Urothelium cell line (cell line): ENCODE measurements at places on chromosomes 5 and 9.
A peak's percentile ranks its signal among the peaks of the same experiment; 100 is the strongest.

DNA sequence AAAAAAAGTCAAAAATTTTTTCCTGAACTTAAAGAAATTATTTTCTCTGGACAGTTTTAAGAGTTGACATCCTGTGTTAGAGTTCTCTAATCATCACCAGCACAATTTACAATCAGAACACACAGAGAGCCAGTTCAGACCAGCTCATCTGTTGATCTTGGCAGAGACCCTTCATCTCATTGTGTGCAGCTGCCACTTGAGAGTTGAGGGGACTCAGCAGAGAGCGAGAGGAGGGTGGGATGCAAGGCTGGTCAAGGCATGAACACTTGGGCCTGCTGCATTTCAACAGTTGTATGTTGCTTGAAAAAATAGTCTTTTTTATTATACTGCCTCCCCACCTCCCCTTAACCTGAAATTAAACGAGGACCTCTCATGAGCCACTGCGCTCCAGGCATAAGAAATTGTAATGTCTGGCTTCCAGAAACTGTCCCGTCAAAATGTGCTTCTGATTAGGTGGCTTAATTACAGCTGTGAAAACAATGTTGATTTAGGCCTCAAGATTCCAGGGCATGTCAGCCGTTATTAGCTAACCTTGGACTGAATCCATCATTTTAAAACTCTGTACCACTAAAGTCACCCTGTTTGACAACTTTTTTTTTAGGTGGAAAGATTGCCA is 383.6 kb downstream of the CCDC171 start:
- no peak for DNase-seq

GRCh38 chr5:159593518-159594073 is 263.3 kb upstream of the IL12B start:
- no peak for DNase-seq

GRCh38 chr9:131627648-131628458 is 82.5 kb downstream of the PRRT1B start:
- DNase-seq: no peak

- DNase-seq: no peak
Measured at GRCh38 chr9:2208991-2209390, 193.8 kb downstream of the SMARCA2 start.

DNA sequence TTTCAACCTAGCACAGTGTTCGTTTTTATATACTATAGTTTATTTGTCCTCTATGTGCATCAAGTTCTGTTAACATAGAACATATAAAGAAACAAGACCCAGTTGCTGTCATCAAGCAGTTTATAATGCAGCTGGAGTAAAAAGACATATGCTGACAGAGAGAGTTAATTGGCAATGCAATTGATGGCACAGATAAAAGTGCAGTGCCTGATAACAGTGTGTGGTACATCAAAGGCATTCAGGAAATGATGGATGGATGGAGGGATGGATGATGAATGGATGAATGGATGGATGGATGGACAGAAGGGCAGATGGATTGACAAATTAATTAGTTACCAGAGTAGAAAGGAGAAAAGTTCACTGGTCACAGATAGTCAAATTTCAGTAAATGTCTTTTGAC is 238.9 kb downstream of the RFK start:
- no peak for DNase-seq

DNA sequence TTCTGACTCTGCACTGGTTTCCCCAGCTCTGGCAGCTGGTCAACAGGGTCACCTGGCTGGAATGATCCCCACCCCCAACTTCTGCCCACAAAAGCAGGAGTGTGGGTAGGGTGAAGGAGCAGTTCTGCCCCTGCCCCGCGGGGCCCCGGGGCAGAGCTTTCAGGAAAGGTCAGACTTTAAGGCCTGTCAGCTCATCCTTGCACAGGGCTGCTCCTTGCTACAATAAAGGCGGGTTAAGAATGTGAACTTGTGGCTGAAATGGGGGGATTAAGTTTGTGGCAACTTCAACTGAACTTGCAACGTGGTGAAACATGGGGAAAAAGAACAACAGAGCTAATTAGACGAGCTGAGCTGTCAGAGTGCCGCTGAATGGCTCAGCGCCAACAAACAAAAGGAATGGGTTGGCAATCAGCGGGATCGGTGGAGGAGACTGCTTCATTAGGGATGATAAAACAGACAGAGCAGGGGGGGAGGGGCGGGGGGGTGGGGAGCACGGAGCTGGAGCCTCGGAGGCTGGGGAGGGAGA is 50.8 kb downstream of the CRB2 start:
- no peak for DNase-seq

DNA sequence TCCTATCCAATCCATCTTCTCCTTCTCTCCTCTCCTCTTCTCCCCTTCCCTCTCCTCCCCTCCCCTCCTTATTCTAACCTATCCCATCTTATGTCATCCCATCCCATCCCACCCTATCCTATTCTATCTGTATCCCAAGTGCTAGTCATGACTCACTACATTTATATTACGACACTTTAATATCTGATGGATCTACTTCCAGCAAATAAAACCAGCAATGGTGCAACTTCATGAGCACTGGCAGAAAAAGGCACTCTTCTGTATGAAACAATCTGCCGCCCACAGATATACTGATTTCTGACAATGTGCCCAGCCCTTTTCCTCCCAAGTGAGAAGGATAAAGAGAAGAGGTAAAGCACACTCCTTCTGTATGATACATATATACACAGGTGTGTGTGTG is 86.6 kb upstream of the ANKH start:
- no peak for DNase-seq

GRCh38 chr5:18281947-18282581 is 647.8 kb downstream of the TAF11L14 start:
- DNase-seq: peak; percentile 65

DNA sequence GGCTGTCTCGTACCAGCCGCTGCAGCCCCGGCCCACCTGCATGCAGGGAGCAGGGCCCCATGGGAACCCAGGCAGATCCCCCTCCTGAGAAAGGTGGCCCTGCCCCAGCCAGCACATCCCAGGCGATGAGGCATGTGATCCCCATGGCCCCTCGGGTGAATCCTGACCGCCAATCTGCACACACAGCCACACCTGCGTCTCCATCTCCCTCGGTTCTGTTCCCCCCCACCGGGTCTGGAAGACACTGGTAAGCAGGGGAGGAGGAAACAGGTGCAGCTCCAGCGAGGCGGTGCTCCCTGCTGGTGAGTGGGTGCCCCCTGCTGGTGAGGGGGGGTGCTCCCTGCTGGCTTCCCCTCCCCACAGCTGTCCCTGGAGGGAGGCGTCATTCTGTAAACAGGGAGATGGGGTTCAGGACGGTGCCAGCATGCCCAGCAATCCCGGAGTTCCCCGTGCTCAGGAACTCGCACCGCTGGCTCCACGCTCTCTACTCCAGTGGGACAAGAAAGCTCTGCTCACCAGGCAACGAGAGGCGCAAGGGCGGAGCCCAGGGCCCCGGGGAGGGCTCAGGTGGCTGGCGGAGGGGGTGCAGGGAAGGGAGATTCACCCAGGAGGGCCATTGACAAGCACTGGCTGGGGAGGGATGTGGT is 28.4 kb upstream of the SLC12A7 start:
- peak; percentile 79 for DNase-seq

DNA sequence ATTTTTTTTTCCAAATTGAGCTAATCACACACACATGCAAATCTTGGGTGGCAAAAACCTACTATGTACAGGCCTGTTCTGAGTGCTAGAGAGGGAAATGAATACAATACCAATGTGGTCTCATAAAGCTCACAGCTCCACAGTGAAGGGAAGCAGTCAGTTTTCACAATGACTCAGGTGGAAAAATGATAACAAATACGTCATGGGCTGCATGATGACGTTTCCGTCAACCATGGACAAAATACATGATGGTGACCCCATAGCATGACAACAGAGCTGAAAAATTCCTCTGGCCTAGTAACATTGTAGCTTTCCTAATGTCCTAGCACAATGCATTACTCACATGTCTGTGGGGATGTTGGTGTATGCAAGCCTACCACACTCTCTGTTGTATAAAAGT is 252.5 kb downstream of the TRIM32 start:
- DNase-seq: no peak

DNA sequence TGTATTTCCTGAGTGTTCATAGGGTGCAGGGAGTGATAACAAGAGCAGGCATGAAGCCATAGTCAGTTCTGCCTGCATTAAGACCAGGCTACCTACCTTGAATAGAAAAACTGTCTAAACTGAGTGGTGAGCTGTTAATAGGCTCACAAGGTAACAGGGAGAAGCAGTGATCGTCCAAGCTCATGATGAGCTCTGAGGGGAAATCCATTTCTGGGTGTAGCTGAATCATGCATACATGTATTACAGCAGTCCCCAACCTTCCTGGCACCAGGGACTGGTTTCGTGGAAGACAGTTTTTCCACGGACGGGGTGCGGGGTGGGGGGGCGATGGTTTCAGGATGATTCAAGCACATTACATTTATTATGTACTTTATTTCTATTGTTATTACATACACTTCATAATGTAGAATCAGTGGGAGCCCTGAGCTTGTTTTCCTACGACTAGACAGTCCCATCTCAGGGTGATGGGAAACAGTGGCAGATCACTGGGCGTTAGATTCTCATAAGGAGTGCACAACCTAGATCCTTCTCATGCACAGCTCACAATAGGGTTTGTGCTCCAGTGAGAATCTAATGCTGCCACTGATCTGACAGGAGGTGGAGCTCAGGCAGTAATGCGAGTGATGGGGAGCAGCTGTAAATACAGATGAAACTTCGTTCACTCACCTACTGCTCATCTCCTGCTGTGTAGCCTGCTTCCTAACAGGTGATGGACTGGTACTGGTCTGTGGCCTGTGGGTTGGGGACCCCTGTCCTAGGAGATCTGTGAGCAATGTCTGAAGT is 100.0 kb upstream of the IL6ST start:
- no peak for DNase-seq

DNA sequence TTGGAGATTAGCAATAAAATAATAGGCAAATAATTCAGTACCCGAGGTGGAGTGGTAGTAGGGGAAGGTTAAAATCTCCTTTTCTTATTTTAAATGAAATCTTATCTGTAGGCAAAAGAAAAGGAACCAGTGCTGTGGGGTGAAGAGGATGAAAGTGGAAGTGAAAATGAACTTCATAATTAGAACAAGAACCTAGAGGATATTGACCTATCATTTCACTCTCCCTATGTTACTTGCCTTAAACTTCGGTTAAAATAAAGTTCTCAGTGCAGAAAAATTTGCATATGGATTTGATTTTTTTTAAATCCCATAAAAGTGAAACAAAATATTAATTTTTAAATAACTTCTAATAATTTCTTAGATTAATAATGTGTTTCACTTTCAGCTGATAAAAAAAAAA is 1094.9 kb upstream of the C9orf72 start:
- DNase-seq: no peak

- DNase-seq: no peak
Measured at GRCh38 chr9:89171693-89172092, 6.9 kb downstream of the SHC3 start.

DNA sequence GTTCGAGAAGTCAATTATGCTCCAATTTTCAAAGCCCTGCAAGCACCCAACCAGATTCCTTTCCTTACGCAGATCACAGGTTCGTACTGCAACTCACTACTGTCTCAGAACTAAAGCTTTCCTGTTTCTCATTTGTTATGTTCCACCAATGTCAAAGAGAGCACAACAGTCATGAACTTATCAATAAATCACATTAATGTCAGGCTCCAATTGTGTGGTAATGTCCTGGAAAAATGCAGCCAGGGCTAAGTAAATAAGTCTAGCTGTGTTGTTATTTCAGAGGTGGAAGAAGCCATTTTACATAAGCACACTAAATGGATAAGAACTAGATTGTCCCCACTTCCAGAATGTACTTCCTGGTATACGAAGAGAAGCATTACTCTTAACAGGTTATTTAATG is 488.6 kb upstream of the PTGER4 start:
- DNase-seq: no peak

- DNase-seq: no peak
Measured at GRCh38 chr9:37309136-37309535, 113.4 kb upstream of the GRHPR start.

GRCh38 chr5:11311272-11311671 is 550.2 kb upstream of the DAP start:
- DNase-seq: no peak

- no peak for DNase-seq
Measured at GRCh38 chr5:170913573-170913972, 51.8 kb downstream of the RANBP17 start.

DNA sequence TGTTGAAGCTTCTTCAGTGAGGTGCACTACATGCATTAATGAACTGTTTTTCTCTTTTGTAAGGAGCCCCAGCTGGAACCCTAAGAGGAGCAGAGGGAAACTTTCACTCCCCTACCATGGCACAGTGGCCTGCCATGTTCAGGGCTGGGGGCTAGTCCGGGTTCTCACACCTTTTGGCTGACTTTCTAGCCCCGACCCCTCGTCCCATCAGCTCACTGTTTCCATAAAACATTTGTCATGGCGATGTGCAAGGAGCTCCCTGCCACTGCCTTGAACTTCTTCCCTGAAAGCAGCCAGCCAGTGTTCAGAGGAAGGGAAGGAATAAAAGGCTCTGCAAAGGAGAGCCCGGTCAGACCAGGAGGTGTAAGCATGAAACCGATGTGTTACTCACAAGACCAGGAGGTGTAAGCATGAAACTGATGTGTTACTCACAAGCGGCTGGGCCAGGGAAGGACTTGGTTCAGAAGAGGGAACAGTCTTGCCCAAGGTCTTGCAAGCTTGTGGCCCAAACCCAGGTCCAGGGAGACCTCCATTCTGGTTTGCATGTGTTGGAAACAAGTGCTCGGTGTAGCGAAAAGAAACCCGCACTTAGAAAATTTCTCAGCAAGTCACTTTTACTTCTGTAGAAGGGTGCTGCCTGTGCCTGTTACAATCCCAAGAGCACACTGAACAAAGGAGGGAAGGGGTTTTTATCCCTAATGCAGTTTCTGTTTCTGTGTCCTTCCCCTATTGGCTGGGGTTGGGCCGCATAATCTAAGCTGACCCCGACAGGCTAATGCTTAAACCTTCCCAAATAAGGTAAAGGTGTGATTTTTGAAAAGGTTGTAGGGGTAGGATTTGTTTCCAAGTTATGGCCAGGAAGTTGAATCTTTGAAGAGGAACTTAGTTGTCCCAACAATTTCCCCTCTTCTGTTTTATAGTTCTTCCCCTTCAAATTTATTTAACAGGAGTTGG is 3.4 kb upstream of the ABO start:
- DNase-seq: no peak

GRCh38 chr5:171474230-171474813 is 54.9 kb downstream of the FGF18 start:
- DNase-seq: no peak

- no peak for DNase-seq
Measured at GRCh38 chr9:14480526-14480925, 166.6 kb upstream of the NFIB start.

DNA sequence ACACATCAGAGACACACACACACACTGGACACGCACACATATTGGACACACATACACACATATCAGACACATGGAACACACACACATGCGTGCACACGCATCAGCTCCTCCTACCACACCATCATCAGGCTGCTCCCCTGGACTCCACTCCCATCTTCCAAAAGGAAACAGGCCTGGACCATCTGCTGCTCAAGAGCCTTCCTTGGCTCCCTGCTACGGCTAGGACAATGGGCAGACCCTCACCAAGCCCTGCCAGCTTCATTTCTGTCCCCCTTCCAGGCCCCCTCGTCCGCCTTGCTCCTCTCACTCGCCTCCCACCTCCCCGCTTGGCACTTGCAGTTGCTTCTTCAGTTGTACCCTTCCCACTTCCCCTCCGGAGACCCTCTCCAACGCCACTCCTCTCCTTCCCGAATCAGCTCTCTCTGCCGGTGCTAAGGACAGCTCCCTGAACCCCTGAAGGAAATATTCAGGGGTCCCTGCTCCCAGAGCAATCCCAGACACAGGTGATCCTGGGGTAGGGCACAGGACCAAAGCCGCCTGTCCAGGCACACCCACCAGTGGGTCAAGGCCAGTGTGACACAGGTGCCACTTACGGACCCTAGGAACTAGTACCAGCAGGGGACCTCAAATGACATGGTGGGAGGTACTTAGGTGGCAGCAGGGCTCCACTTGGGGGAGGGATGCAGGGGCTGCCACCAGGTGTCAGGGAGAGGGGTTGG is 12.1 kb upstream of the LAMC3 start:
- DNase-seq: no peak
